ENCODE measurements at places on chromosomes 5 and 9.

DNA sequence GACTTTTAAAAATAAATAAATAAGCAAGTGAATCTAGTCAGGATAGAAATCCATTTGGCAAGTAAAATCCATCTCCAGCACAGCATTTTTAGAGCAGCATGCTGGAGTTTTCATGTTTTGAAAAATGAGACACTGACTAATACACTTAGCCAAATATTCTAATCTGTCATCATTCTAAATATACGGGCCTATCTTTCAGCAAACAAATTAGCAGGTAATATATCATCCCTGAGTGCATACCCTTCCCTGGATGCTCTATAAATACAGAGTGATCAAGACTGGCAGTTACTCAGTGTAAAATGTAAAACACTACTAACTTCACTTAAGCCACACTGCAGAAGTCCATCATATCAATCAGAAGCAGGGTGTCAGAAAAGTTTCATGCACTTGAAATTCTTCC lies 58.4 kb downstream of the MLLT3 start:
- no peak for DNase-seq

GRCh38 chr5:107809201-107810034 lies 138.7 kb upstream of the EFNA5 start:
- no peak for DNase-seq

DNA sequence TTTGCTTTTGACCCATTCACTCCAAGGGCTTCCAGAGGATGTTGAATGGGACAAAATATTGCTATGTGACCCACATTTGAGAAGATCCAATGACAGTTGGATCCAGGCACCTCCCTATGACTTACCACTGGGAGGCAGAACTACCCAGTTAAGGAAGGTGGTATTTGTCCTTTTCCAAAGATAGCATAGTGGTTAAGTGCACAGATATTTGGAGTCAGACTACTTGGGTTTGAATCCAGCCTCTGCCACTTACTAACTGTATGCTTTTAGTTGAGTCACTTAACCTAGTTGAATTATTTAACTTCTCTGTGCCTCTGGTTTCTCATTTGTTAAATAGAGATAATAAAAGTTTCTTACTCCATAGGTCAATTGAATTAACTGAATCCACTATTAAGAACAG lies 74.5 kb upstream of the PALM2AKAP2 start:
- no peak for DNase-seq

- no peak for DNase-seq
Measured at GRCh38 chr5:67481362-67481761, 284.8 kb upstream of the CD180 start.

- DNase-seq = no peak
Measured at GRCh38 chr9:93593144-93593658, 16.8 kb downstream of the PHF2 start.

GRCh38 chr5:14261856-14262611 lies 118.9 kb downstream of the TRIO start:
- DNase-seq = no peak

GRCh38 chr5:142795251-142795650 lies 25.1 kb downstream of the ARHGAP26 start:
- no peak for DNase-seq

DNA sequence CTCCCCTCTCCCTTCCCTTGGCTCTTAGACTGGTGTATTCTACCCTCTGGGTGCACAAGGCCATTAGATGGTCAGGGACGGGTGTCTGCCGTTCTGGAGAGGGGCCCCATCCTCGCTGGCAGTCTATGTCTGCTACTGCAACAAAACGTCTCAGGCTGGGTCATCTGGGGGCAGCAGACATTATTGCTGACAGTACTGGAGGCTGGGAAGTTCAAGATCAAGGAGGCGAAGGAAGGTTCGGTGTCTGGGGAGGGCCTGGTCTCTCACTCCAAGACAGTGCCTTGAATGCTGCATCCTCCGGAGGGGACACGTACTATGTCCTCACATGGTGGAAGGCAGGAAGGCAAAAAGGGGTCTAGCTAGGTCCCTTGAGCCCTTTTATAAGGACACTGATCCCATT lies 93.4 kb upstream of the COL5A1 start:
- DNase-seq = no peak
